ENCODE measurements at places on chromosomes 2 and 18.

- no peak for DNase-seq
These were observed 92.0 kb upstream of the GULP1 start for GRCh38 chr2:188199716-188200128.

DNA sequence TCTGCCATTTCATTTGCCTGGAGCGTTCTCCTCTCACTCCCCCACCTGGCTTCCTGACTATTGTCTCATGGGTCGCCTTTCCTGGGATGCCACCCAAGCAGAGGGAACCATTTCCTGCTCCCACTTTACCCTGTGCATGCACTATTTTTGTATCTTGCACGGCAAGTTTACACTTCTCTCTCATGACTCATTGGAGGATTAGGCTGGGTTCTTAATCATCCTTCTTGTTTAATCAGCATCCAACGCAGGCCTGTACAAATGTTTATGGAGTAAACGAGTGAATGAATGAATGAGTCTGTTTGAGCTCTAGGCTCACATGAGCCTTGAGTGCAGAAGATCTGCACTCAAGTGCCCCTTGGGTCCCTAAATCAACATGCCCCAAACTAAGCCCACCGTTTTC lies 3.8 kb upstream of the ARHGAP25 start:
- DNase-seq: no peak

GRCh38 chr2:174395969-174396630 lies 570 bp downstream of the SCRN3 start:
- DNase-seq: no peak

- no peak for DNase-seq
These were observed 39.9 kb upstream of the ELOA2 start for GRCh38 chr18:47075098-47075883.

DNA sequence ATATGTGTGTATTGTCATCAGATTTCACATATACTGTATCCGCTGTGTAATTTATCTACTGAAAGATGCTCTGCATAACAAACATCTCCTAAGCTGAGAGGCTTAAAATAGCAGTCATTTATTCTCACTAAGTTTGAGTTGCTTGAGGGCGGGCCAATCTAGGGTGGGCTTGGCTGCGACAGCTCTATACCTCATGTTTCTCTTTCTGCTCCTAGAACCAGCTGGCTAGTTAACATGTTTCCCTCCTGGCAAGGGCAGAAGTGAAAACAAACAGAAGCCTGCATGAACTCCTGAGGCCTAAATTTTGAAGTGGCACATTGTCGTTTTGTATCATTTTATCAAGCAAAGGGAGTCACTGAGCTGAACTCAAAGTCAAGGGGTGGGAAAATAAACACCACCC lies 585.0 kb upstream of the VRK2 start:
- DNase-seq: no peak

GRCh38 chr18:50182511-50182910 lies 12.4 kb downstream of the MYO5B start:
- DNase-seq: no peak

DNA sequence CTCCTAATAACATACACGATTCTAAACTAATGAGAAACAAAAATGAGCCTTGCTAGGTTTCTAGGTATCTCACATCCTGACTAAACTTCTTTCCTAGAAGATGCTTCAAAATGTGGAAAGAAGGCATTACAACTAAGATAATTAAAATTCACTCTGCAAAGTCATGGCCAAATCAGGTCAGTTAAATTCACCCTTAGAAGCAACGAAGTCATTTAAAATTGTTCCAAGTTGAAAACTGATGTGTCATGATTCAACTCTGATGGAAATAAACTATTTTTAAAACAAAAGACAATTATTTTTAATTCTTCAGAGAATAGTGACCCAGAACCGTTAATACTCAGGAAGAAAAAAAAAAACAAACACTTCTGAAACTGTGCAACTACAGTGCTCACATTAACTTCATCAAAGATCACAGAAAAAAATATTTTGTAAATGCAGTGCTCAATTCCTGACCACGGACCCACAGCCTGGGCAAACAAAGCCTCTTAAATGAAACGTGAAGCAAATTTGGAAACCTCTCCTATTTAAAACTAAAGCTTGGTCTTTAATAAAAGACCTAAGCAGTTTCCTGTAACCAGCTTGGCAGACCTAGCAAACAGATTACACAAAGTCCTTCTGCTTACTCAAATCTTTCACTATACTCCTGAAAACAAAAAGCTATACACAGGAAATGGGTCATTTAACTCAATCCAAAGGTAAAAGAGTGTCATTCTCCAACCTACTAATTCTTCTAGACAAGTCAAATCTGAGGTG lies 39.0 kb downstream of the CHN1 start:
- no peak for DNase-seq

- DNase-seq: no peak
These were observed 217.8 kb downstream of the HAUS1 start for GRCh38 chr18:46321955-46322354.

GRCh38 chr18:36514778-36515177 lies 217.3 kb downstream of the FHOD3 start:
- DNase-seq: no peak

GRCh38 chr18:61371111-61371510 lies 37.9 kb downstream of the CDH20 start:
- no peak for DNase-seq

GRCh38 chr2:118151831-118152230 lies 63.6 kb downstream of the INSIG2 start:
- DNase-seq: no peak

DNA sequence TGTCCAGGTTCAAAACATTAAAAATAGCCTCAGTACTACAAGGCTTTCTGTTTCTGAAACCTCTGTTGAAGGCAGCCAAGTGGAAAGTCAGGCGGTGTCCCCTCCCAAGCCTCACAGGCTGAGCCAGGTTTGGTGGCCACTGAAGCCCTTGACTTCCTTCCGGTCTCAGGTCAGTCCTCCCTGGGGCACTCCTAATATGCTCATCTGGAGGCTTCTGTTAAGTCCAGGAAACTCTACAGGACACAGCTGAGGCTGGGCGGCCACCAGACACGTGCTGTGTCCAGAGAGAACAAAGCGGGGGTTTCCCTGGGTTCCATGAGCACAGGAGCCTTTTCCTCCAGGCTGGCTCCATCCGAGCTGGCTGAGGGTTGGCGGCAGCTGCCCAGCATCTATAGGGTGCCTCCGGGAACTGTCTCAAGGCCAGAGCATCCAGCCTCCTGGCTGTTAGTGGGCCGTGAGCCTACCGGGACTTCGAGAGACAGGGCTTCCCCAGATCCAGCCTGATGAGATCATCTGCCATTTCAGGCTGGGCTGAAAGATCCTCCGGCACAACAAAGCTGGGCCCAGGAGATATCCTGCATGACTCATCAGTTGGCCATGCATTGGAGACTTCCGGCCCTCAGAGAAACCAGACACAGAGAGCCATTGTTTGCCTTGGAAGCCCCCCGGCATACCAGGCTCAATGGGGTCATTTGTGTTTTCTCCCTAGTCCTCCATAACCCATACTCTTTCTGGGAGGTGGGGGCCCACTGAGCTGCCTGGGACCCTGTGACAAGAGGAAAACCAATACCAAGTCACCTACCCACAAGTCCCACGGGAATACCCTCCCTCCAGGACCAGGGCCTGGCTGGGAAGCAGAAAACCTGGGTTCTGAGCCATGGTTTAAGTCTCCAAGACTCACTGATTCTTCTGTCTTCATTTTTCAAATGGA lies 71.7 kb downstream of the HS1BP3 start:
- no peak for DNase-seq

DNA sequence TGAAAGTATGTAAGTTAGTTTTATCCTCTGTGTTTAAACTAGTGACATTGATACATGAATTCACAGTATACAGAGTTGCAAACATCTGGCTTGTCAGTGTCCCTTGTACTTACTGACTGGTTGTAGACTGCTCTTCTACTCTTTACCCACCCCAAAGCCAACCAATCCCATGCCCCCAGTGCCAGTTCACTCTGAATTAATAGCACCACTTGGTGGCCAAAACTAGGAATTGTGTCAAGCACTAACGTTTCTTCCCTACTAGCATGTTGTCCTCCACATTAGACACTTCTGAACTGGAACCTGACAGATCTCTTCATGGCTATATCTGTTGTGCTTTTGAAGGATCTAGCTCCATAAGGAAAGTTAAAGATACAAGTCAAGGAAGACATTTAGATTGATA lies 27.2 kb upstream of the OTX1 start:
- DNase-seq: no peak

GRCh38 chr2:130825966-130826253 lies 10.8 kb upstream of the ARHGEF4 start:
- DNase-seq: no peak

DNA sequence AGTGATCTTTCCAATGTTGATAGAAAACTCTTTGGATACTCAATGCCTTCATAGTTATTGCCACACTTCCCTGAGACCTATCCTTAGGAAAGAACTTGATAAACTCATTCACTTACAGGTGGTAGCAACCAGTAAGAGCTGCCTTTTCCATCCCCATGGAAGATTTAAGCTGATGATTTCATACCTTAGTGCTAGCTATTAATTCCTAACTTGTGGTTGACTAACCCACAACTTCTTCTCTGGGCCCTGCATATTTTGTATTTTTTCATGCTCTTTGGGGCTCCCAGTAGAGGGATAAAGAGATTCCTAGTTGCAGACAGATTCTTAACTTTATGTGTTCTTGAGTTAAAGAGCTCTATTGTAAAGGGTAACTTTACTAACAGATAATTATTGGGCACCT lies 25.2 kb upstream of the SIX3 start:
- no peak for DNase-seq

DNA sequence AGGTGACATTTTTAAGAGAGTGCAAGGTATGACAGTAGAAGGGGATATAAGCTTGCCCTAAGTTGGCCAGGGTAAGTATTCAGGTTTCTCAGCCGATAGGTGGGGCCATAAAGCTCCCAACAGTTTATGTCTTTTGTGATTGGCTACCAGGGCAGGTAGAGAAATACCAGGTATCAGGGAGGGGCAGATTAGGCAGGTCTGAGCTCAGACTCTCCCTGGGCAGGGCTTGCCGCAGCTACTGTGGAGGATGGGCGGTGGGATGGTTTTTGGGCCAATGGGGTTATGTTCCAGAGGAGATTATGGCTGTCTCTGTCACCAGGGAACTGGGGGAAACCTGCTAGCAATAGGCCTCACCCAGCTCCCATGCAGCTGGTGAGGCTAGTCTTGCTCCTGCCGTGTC lies 211.6 kb downstream of the PTH2R start:
- DNase-seq: no peak

- no peak for DNase-seq
These were observed 56.6 kb upstream of the AGPS start for GRCh38 chr2:177335917-177336450.

DNA sequence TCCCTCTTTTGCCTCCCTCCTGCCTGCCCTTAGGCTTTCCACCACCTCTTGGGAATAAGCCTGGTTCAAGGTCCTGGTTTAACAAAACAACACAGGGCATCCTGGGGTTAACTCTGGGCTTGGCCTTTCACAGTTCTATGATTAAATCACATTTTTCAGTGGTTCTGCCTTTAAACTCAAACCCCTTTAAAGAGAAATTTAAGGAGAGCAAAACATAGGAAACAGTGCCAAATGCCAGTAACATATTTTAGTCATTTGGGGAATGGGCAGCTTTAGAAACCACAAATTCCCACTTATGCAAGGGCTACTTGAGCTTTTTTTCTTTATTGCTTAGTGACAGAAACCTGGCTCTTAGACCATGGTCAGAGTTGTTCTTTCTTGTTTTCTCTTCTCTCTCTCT lies 112.2 kb upstream of the FZD5 start:
- DNase-seq: no peak

DNA sequence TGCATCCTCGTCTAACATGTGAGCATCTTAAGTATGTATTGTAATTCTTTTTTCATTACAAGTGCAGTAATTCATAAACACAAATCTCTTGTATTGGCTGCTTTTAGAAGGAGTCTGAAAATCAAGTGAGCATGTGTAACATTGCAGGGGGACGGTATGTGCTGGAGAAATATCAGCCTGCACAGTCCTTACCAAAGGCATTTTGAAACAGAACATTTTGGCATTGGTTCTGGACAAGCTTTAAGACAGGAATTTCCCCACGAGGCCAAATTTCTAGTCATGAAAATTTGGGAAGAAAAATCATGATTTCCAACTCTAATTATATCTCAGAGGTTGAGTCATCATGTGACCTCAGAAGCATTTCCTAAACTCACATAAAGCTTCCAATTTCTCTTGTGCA lies 24.7 kb upstream of the NRP2 start:
- DNase-seq: no peak

- DNase-seq: no peak
These were observed 93.5 kb upstream of the B3GNT2 start for GRCh38 chr2:62102402-62102920.

DNA sequence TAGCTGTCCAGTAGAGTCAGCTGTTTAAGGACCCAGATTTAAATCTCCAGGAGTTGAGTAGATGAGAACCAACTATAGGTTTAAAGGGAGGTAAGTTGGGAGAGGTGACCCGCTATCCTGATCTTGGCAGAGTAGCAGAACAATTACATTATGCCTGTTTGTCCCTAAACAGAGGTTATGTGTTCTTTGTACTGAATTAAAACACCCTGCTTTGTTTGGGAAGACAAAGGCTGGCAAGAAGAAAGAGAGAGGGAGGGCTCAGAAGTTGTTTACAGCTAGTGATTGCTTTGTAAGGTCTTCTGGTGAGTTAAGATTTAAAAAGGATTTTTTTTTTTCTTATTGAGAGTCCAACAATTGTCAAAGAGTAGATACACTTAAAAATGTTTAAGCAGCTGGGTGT lies 37.3 kb downstream of the USP14 start:
- DNase-seq: no peak

DNA sequence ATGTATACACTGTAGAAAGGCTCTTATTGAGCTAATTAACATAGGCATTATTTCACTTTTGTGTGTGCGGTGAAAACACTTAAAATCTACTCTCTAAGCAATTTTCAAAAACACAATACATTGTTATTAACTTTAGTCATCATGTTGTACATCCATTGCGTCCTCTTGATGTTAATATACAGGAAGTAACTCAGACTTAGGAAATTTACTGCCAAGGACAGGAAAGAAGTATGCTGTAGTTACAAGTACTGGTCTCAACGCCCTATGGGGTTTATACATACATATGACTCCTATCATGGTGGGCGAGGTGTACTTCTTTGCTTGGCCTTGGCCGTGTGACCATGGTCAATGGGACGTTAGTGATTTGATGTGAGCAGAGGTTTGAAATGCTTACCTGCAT lies 15.5 kb downstream of the SCTR start:
- no peak for DNase-seq

DNA sequence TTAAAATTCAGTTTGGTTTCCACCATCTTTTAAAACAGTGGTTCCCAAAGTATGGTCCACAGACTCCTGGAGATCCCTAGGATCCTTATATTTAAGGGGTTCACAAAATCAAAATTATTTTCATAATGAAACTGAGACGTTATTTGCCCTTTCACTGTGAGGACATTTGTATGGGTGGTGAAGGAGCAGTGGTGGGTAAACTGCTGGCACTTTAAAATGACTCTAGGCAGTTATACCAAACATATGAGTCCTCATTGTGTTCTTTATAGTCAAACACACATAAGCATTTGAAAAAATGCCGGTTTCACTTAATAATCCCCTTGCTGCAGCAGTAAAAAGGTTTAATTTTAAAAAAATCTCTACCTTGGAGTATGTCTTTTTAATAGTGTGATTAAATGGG lies 7.2 kb downstream of the SMAD4 start:
- no peak for DNase-seq

GRCh38 chr2:226894752-226895151 lies 58.9 kb downstream of the RHBDD1 start:
- DNase-seq: no peak

All from activated naive CD4-positive, alpha-beta T cell treated with anti-CD3 and anti-CD28 coated beads, Interleukin-2, amount 50 U/mL, for 72 hours (primary cell).